ENCODE measurements at places on chromosomes 7 and 10.

- no peak for DNase-seq
These were observed 79.9 kb downstream of the MKI67 start for GRCh38 chr10:128046156-128046952.

- no peak for DNase-seq
These were observed 71.0 kb downstream of the NRP1 start for GRCh38 chr10:33263453-33263852.

- DNase-seq = no peak
These were observed 5.5 kb downstream of the RSU1 start for GRCh38 chr10:16811765-16812164.

DNA sequence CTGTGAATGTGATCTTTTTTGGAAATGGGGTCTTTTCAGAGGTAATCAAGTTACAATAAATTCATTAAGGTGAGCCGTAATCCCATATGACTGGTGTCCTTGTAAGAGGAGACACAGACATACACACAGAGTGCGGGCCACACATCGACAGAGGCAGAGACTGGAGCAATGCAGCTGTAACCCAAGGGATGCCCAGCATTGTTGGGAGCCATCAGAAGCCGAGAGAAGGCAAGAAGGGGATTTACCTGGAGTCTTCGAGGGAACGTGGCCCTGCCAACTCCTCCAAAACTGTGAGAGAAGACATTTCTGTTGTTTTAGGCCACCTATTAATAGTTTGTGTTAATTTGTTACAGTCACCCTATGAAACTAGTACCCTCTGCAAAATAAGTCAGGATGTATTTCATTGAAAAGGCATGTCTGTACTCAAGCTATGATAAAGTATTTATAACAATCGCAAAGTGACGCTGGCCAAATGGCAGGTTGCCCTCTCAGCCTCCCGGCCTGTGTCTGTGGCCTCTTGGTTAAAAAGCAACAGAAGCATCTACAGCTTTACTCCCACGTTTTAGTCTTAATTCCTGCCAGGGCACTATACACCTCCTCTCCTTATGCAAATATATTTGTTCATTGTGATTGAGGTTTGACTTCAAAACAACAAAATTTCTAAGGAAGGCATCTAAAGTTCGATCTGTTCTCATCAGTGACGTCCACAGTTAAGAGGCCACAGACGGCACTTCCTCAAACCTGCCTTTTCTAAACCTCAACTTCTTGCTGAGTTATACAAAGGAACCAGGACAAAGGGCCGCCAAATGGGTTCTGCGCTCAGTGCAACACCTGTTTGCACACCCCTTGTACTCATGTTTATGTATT is 46.8 kb downstream of the HIPK2 start:
- no peak for DNase-seq

GRCh38 chr7:47329320-47329926 is 252.5 kb downstream of the TNS3 start:
- DNase-seq = no peak

DNA sequence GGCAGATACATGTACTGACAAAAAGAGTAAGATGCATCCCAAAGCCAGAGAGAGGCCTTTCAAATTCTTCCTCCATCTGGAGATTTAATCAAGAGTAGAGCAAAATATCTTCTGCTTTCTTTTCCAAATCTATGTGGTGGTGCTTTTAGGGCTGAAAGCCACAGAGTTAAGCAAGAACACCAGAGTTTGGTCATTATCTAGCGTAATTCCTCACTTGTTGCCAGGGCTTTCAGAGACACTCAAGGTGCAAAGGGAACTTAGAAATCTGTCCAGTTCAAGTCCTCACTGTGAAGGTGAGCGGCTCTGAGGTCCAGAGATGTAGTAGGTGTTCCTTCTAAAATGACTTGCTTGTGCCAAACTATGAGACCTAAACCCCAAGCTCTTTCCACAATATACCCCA is 10.9 kb upstream of the NFE2L3 start:
- DNase-seq = no peak

- no peak for DNase-seq
These were observed 76.9 kb downstream of the PRKCQ start for GRCh38 chr10:6503171-6503570.

- DNase-seq = no peak
These were observed 8.7 kb downstream of the TAF3 start for GRCh38 chr10:7826971-7827370.

DNA sequence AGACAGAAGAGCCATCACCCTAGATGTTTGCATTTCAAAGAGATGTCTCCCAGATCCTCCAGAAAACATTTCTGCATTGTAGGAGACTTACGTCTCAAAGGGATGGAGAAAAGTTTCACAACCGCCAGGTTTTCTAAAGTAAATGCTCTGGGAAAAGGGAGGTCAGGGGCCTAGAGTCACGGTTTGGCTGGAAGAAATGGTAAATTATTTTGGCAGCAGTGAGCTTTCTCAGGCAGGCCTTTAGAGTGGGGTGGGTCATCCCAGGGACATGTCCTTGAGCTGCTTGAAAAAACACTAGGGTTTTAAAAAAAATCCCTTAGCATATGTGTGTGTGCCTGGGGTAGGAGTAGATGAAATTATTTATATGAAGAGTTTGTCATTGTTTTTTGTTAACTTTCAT is 728.8 kb downstream of the TYW1 start:
- no peak for DNase-seq

DNA sequence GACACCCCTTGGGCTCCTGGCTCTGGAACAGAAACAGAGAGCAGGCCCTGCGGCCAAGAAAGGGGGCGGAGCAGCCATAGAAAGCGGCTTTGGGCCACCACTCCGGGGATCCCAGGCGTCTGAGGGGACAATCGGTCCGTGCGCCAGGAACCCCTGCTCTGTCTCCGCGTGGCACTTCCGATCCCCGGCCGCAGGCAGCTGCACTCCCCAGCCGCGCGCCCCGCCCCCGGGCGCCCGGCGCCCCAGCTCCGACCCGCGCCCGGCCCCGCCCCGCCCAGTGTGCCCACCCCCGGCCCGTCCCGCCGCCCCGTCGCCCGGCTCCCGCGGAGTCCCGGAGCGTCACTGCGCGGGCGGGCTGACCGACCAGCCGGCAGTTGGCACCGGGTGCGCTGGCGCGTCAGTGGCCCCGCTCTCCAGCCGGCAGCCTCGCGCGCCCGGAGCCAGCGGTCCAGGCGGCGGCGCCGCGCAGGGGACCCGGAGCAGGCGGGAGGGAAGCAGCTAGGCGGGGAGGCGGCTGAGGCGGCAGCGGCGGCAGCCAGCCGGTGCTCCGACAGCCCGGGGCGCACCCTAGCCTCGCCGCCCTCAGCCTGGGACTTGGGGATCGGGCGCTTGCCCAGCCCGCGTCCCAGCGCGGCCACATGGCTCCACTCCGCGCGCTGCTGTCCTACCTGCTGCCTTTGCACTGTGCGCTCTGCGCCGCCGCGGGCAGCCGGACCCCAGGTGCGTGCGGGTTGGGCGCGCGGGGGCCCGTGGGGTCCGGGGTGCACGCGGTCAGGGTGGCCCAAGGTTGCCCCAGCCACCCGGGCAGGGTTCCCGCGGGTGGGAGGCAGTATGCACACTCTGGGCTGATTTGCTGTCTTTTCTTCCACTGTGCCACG is at the start of gene ADAMTS14:
TSS of gene ADAMTS14 (plus strand) at position 342 of the 878 bp plus-strand sequence. CDS start at position 639, 297 bp downstream.
- DNase-seq = no peak

DNA sequence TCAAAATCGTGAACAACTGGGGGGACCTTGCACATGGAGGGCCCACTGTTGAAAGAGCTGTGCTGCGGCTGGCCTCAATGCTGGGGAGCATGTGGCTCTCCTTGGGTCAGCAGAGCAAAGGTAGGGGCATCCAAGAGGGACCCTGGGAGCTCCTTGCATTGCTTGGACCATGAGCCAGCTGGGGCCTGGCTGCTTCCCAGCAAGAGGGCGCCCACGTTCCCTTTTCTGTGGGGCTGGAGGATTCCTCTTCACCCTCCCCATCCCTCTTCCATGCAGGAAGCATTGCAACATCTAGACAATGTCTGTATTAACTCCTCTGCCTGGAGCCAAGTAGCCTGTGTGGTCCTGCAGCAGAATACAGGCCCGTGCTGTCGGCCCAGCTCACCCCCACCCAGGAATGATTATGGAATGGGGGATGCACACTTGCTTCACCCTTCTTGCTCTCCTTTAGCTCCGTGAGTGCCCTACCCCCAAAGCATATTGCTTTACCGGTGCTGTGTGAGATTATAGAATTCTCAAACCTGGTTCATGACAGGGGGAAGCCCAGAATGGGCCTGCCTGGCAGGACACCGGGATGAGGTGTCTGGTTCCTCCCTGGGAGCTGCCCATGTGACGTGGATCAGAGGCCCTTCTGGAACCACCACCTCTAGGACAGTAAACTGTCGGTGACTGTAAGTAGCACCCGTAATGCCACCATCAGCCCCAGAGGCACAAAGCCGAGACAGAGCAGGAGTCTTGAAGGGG is 61.9 kb downstream of the SYPL1 start:
- no peak for DNase-seq

- DNase-seq = no peak
These were observed 63.6 kb upstream of the EFCAB10 start for GRCh38 chr7:105644937-105645336.

GRCh38 chr10:43119416-43120115 is 18.7 kb upstream of the CSGALNACT2 start:
- no peak for DNase-seq

- DNase-seq = no peak
These were observed 100.2 kb downstream of the SPAG6 start for GRCh38 chr10:22445495-22445894.

DNA sequence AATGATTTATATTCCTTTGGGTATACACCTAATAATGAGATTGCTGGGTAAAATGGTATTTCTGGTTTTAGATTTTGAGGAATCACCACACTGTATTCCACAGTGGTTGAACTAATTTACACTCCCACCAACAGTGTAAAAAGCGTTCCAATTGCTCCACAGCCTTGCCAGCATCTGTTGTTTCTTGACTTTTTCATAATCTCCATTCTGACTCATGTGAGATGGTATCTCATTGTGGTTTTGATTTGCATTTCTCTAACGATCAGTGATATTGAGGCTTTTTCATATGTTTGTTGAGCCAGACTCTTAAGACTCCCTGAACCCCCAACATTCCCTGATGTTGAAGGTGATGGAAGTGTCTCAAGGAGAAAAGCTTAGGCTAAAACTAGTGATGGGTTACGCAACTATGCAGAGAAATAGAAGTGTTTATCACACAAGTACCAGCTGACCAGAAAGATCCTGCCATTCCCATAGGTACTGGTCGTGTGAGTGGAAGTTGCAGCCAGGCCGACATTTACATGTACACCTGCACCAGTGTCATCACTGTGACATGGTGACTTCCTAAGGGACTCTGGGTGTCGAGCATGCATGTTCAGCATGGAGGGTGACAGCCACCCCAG is 711.2 kb upstream of the NRP1 start:
- DNase-seq = no peak

- DNase-seq = no peak
These were observed 40.5 kb downstream of the ITIH5 start for GRCh38 chr10:7626283-7626682.

DNA sequence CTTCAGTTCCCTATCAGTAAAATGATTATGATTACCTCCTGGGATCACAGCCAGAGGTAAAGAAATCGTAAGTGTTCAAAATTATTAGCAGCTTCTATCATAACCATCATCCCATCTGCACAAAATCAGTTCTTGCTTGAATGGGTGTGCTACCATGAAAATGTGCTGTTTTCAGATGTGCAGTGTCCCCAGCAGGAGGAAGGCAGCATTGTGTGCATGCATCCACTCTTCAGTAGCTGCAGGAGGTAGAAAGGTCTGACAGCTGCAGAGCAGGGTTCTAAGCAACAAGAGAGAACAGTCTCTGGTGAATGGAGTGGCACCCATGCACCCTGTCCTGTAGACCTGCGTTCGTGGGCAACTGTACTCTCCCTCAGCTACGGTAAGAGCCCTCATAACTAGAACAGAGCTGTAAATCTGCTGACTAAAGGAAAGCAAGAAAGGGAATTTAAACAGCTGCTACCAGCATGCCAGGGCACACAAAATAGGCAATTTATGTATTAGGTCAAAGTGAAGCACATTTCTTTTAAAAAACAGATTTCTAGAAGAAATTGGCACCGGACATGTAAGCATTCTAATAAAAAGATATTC is 21.2 kb downstream of the VSTM2A start:
- no peak for DNase-seq

DNA sequence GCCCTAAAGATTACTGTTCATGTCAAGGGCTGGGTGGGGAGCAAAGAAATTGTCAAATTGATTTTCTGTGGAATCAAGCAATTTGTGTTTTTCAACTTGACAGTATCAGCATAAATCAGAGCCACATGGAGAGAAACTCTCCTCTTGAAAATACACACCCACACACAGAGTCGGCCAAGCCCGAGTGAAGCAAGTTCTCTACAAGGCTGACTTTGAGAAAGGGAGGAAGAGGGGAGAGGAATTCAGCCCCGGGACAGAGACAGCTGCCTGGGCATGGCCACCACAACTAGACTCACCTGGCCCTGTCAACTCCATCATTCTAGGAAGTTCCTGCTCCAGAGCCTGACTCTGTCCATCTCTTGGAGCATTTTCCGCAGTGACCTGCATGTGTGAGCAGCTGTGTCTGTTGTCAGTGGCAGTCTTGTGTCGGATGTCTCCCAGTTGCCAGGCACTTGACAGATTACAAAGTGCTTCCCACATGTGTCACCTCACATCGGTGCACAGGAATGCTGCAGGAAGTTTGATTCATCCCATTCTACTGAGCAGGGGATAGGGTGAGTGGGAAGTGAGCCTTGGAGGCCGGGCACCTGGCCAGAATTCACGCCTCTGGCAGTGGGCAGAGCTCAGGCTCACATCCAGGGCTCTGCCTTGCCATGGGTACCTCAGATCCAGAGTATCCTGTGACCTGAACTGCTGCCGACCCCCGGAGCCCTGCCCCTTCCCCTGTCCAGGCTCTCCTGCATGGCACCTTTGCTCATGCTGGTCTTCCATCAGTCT is 37.9 kb downstream of the ADAM12 start:
- DNase-seq = no peak

- DNase-seq = no peak
These were observed 285.4 kb upstream of the GLI3 start for GRCh38 chr7:42522227-42522991.

DNA sequence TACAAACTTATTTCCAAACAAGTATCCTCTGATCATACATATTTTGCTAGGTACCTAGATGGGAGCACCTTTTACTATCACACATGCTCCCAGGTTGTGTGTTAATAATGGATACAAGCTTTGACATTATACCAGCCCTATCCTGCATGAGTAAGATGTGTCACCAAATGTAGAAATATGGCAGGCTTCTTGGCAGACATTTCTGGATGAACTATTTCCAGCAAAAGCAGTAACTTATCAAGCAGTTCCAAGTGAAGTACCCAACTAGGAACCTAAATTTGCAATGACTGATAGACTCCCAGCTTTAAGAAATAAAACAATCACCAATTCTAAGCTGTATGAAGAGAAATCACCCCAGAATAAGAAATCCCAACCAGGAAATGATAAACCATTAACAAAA is 103.7 kb upstream of the TMEM72 start:
- DNase-seq = no peak

DNA sequence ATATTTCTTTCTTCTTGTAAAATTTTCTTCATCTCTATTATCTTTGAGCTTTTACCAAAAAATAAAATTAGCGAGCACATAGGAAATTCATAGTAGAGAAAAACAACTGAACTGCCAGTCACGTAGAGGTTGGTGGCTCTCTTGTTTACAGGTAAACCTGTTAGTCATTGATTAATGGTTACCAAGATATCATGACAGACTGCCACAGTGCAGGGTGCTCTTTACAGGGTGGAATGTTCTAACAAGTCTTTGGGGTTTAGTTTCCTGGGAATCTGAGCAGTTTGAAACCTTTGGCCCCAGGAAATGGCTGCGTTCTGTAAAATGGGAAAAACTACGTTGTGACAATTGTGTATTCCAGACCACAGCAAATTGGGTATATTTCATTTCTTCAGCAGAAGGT is 407.3 kb upstream of the ADARB2 start:
- DNase-seq = no peak
